Karpas-422 (cell line): ENCODE measurements at places on chromosomes 1 and 21. TPM values are rescaled to one million over a fixed set of nuclear protein-coding genes. Genes with fewer than 3 reads are reported as not detected.

SAMD13 gene
- total RNA-seq = 1.6 and 3.1 TPM in 2 replicates

SZT2 gene
- total RNA-seq = 24.9 and 31.3 TPM in 2 replicates

DNA sequence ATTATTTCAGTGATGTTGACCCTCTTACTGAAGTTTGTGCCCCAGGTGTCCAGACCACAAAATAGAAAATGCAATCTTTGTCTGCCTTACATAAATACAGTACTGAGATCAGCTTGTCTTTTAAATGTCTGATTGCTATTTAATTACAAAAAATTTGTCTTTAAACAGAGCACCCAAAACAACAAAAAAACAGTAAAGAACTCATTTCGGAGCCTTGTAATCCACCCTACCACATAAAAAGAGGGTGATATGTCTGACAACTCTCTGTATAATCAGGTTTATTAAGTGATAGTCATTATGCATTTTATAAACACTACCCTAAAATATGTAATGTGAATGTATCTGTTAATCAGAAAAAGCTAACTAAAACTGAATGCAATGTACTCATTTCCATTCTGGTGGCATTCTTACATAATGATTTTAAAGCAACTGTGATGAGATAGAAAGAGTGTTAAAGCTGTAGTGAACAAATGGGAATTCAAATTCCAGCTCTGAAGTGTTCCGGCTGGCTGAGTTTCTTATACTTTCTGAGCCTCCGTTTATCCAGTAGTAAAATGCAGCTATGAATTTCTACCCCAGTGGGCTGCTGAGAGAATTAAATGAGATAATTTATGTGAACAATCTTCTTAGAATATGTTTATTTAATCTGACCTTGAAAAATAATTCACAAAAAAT, 486.6 kb downstream of the USP25 start:
- H3K4me1 ChIP-seq = peaks cover 27% of the 10 kb centered on the region
- H3K4me3 ChIP-seq = no peak overlapping the region
- H3K36me3 ChIP-seq = no peaks in the 10 kb centered on the region

- no peak overlapping the region for H3K27ac ChIP-seq
- no peak overlapping the region for H3K4me3 ChIP-seq
- no peaks in the 10 kb centered on the region for H3K27me3 ChIP-seq
Observed at GRCh38 chr1:97999320-97999719, 78.5 kb upstream of the DPYD start.

- DNase-seq = no peak
- peaks cover 8% of the 10 kb centered on the region for H3K4me1 ChIP-seq
- no peak overlapping the region for H3K4me3 ChIP-seq
Observed at GRCh38 chr21:46297338-46298271, 11.5 kb downstream of the YBEY start.

DNA sequence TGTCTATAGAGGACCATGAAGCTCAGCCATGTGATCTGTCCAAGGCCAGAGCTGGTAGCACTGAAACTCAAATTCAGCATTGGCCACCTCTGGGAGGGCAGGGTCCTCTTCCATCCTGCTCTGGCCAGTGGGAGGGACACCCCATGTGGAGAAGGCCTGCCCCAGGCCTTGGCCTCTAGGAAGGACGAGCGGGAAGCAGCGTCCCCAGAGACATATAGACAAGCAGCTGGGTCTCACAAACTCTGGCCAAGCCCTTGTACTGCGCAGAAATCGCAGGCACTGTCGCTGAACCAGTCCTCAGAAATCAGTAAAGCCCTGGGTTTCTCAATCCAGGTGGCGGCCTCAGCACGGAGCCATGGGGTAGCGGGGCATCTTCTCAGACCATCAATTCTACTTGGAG, 180.7 kb downstream of the HIVEP3 start:
- no peaks in the 10 kb centered on the region; the same call in 1 of the 2 replicates for H3K27me3 ChIP-seq
- no peaks in the 10 kb centered on the region for H3K36me3 ChIP-seq
- DNase-seq = no peak
- no peak overlapping the region for H3K27ac ChIP-seq
- H3K4me3 ChIP-seq = no peak overlapping the region
